ENCODE measurements at places on chromosomes 5 and 9.

GRCh38 chr9:135815830-135816650 is 91.3 kb downstream of the CAMSAP1 start:
- DNase-seq = no peak

GRCh38 chr5:80957031-80957761 is 3.0 kb upstream of the RASGRF2 start:
- DNase-seq = no peak

DNA sequence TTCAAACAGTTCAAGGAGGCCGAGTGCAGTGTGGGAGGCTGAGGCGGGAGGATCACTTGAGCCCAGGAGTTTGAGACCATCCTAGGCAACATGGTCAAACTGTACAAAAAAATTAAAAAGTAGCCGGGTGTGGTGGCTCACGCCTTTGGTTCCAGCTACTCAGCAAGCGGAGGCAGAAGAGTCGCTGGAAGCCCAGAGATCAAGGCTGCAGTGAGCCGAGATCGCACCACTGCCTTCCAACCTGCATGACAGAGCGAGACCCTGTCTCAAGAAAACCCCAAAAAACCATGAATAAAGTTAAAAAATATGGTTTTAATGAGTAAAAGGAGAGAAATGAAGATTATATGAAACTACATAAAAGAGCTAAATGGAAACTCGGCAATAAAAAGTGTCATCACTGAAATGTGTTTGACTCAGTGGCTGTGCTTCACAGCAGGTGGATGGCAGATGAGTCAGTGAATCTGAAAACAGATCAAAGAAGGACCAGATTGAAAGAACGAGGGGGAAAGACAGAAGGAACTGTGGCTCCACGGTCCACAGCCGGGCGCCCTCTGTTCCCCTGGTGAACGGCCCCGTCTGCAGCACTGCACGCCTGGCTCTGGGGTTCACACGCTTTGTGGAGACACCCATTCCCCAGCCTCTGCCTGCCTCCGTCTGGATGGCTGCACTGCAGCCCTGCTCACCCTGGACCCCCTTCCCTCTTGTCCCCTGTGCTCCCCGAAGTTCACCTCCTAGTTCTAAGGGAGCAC is 25.1 kb downstream of the EXD3 start:
- DNase-seq = no peak

GRCh38 chr9:108911820-108912219 is 22.1 kb downstream of the ELP1 start:
- no peak for DNase-seq

DNA sequence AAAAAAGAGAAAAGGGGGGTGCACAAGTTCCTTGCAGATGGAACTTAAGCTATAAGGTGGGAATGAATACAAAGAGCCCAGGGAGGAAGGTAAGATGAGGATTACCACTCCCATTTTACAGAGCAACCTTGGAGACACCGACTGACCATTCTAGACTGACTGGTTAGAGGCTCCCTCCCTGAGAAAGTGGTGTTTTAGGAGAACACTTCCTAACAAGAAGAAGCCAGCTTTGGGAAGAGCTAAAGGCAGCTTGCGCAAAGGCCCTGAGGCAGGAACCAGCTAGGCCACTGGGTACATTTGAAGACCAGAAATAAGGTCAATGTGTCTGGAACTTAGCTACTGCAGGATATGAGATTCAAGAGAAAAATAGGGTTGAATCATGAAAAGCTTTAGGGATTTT is 38.6 kb downstream of the SPARC start:
- no peak for DNase-seq

DNA sequence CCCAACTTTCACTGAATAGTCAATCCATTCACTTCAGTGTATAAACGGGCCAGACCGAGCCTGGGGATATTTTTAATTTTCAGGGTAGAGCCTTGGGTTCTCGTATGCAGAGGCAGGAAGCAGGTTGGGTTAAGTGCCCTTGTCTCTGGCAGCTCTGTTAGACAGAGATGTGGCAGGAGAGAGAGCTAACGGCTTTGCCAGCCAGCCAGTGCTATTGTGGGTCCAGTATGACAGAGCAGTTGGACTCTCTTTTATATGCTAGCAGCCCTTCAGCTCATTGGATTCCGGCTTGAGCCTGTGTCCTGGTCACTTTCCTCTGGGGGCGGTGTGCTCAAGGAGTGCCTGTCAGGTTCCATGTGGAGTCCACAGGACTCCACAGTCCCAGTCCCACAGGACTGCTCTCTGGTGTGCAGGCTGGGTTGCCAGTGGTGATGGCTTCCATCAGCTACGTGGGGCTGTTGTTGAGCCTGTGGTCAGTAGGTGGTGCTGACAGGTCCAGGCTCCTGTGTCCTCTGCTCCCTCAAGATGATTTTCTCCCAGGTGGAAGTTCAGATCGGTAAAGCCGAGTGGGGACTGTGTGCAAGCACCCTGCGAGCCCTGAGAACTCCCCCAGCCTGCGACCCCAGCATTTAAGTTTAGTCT is 14.3 kb downstream of the CLTA start:
- no peak for DNase-seq

DNA sequence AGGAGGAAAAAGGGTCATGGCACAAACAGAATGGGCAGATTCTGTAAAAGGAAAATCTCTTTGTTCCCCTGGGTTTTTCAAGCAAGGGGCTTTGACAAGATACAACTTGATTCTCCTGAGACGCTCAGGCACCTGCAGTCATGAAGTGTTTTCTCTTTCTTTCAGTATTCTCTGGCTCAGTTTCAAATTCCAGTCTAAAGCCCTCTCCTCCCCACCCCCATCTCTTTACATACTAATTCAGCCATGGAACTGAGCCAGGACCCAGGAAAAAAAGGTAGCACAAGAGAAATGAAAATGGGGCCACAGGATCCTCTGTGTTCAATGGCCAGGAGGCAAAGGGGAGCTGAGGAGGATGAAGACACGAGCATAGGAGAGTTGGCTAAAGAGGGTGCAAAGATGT is 408.4 kb downstream of the SPOCK1 start:
- no peak for DNase-seq

GRCh38 chr5:174527916-174528540 is 196.4 kb upstream of the MSX2 start:
- DNase-seq = no peak

- no peak for DNase-seq
Observed at GRCh38 chr5:163532171-163533084, 27.0 kb downstream of the MAT2B start.

- no peak for DNase-seq
Observed at GRCh38 chr5:175731172-175731571, 73.3 kb downstream of the HRH2 start.

DNA sequence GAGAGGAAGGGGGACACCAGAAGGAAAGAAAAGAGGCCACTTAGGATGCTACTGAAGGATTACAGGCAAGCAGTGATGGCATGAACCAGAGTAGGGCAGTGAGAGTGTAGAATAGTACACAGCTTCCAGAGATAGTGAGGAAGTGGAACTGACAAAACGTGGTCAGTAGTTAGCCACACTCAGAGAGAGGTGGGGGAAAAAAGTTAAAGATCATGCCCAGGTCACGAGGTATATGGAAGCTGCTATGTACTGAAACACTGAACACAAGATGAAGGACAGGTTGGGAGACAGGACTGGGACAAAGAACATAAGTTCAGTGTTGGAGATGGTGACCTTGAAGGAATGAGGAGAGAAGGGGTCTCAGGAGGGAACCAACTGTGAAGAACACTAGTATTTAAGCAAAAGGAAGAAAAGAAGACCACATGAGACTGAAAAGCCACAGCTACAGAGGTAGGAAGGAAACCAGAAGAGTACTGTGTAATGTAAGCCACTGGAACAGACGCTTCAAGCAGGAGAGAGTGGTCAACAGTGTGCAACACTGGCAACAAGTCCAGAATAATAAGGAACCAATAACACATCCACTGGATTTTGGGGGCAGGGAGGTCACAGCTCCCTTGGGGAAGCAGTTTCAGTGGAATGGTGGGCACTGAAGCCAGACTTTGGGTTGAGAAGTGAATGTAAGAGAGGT is 45.5 kb downstream of the ELL2 start:
- DNase-seq = no peak

- DNase-seq = no peak
Observed at GRCh38 chr9:136339958-136340310, 12.6 kb downstream of the GPSM1 start.

GRCh38 chr5:168974082-168974481 is 326.9 kb downstream of the SLIT3 start:
- DNase-seq = no peak

- DNase-seq = no peak
Observed at GRCh38 chr5:171367424-171368370, 20.0 kb upstream of the NPM1 start.

- no peak for DNase-seq
Observed at GRCh38 chr9:85508616-85509015, 233.1 kb downstream of the AGTPBP1 start.

DNA sequence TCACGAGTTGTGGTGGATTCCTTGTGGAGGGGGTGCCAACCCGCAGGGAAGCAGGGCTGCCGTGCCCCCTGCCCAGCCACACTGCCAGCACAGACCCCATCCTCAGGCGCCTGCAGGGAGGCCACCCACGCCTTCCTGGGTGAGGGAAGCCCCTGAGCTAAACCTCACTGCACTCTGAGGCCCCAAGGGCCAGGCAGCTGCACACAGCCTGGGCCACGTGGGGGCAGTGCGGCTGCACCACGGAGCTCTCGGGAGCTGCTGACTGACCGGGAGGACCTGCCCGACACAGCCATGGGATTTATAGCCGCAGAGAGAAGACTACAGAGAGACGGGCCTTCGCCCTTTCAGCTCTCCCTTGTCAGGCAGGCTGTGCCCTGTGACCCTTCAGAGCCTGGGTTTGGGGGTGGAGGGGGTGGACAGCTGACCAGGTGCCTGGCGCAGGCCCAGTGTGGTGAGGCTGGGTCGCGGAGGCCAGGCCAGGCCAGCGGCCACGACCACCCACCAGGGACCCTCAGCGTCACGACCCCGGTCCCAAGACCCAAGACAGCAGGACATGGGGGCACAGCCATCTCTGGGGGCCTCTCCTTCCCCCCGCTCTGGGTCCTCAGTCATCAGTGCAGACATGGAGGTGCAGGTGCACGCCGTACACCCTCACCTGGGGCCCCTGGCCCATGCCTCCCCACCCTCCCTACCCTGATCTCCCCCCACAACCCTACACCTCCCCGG is 4.3 kb upstream of the AHRR start:
- no peak for DNase-seq

DNA sequence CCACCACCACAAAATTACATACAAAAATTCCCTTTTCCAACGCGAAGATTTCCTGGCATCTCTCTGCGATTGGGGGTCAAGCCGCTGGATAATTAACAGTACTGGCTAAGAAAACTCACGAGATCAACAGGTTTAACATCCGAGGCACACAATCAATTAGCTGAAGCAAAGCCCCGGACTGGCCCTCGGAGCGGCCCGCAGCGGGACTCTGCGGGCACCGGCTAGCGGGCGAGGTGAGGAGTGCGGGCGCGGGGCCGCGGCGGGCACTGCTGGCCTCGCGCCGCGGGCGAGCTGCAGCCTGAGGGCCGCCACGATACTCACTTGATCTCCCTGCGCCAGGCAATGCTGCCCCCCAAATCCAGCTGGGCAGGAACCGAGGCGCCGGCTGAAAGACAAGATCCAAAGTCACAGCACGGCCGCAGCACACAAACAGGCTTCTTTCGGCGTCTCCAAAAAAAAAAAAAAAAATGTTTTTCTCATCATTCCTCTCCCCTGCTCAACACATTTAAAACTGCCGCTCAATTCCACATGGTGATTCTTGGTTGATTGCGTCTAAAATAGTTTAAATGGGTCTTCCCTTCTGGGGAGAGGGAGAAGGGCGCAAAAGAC is 210.2 kb downstream of the MEF2C start:
- no peak for DNase-seq

DNA sequence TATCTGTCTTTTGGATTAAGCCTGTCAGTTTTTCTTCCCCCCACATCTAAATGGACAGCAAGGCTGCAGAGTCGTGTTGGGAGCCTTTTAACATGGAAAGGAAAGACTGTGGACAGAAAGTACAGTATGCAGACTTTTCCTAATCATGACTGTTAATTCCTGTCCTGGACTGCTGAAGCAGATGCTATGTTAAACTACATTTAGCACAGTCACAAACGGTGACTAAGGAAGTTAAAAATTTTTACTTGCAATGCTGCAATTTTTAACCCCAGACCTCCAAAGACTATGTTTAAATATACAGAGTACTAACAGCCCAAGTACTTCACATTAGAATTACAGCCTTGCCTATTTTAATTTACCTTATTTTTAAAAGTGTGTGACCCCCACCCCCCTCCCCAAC is 51.8 kb downstream of the ELAVL2 start:
- no peak for DNase-seq

- no peak for DNase-seq
Observed at GRCh38 chr5:116771466-116772151, 197.0 kb upstream of the SEMA6A start.

DNA sequence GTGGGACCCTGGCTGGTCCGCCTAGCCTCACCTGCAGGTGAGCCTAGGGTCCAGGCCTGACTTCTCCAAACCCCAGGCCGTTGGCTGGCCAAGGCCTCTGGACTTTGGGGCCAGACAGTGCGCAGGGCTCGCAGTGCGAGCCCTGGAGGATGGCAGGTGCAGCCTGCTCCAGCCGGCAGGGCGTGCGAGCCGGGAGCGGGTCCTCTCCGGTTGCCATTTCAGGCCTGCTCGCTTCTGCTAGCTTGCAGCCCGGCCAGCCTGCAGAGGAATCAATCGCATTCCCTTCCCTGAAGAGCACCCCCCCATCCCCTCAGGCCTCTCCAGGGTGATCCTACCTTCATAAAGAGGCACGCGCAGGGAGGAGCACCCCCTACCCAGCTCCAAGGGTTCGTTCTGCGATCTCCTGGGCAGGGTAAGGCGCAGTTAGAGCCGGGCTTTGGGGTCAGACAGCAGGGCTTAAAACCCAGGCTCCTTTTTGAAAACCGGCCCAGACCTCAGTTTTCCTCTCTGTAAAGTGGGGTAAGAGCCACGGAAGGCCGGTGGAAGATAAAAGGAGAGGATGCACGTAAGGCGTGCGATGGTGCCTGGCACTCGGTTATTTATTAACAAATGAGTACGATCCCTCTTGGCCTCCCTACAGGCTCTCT is 6.2 kb downstream of the BARHL1 start:
- DNase-seq = no peak

DNA sequence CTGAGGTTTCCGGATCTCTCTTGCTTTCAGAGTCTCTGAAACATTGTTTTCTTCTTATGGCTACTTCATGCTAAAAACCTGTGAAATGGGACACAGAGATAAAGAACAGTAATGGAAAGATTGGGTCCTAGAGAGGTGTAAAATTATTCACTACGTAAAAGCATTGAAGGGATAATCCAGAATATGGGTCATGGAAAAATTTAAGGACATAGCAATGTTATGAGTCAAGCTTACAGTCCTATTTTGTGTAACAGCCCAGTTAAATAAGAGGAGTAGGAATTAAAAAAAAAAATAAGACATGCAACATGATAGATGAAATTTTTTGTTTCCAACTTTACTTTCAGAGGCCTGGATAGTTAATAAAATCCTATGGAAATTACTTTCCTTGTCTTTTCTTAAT is 61.9 kb upstream of the ELL2 start:
- DNase-seq = no peak

DNA sequence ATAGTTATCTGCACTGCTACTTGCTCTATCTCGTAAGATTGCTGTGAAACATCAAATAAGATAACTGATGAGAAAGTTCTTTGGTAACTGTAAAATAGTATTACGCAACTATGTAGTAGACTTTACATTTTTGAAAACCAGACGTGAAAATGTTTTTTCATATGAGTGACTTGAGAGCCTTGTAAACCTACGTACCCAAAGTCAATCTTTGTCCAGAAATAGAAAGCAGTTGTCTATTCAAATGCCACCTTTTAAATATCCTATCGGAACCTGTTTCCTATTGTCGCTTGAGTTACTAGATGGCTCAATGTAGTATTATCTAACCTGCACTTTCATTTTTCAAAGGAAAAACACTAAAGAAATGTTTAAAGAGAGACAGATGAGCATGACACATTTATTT is 1.6 kb downstream of the FNIP1 start:
- DNase-seq = no peak

- DNase-seq = no peak
Observed at GRCh38 chr5:92518318-92518904, 1062.6 kb downstream of the NR2F1-AS1 start.
